ENCODE measurements at places on chromosomes 2 and 18.
A peak's percentile ranks its signal among the peaks of the same experiment; 100 is the strongest.

DNA sequence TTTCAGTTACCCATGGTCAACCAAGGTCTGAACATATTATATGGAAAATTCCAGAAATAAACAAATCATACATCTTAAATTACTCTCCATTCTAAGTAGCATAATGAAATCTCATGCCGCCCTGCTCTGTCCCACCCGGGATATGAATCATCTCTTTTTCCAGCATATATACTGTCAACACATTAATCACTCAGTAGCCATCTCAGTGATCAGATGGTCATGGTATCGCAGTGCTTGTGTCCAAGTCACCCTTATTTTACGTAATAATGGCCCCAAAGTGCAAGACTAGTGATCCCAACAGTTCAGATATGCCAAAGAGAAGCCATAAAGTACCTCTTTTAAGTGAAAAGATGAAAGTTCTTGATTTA, 43.8 kb downstream of the OSBPL6 start:
- no peak for DNase-seq

GRCh38 chr2:169095621-169096105, 26.3 kb downstream of the DHRS9 start:
- DNase-seq: no peak

GRCh38 chr2:133418021-133418420, 150.2 kb downstream of the NCKAP5 start:
- DNase-seq: no peak

- DNase-seq: no peak
These were observed 15.0 kb upstream of the CPS1 start for GRCh38 chr2:210541290-210541902.

DNA sequence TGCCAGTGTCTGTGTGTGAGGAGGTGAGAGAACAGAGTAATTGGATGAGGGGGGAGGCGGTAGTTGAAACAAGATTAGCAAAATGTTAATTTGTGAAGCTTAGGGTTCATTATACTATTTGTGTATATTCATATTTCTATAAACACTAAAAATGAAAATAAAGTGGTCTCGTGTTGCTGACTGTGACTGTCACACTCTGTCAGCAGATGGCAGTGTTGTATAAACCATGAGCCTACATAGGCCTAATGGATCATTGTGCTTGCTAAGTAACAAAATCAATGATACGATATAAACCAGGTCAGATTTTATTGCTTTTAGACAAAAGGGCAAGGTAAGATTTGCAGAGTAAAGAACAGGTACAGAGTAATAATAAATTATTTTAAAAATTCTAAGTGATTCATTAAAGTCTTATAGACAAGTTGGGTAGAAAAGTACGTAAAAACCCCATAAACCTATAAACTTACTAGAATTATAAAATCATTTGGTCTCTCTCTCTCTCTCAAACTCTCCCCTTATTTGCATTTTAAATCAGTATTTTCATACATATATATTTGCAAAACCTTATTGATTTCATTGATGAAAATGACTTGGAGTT, 182.7 kb downstream of the RPIA start:
- DNase-seq: peak; percentile 18

GRCh38 chr2:37377187-37377532, 32.7 kb downstream of the QPCT start:
- DNase-seq: peak; percentile 48

GRCh38 chr2:99748344-99748743, 258.5 kb upstream of the REV1 start:
- DNase-seq: no peak

DNA sequence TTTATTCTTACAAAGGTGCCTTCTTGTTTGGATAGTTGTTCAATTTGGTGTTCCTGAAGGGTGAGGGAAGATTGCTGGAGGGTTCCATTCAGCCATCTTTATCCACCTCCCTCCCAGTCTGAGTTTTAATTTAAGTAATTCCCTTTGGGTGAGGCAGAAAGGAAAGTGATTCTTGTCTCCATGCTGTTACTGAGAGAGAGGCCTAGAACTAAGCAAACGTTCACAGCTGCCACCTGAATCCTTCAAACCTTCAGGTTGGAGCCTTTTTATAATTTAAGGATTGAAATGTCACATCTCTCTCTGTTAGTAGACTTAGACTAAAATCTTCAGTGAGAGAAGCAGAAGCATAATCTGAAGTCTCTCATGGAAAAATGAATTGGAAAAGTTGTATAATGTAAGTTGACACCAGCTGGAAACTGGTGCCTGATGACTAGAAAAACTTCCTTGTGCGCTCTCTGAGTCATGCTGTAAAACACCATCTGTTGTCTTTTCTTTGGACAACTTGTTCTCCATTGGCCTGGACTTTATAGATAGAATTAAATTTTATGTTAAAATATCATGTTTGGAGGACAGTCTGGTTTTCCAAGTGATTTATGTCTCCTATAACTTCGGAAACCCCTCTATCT, 14.6 kb downstream of the STRADB start:
- DNase-seq: no peak

- DNase-seq: no peak
These were observed 42.5 kb downstream of the PSMA8 start for GRCh38 chr18:26176134-26176533.

DNA sequence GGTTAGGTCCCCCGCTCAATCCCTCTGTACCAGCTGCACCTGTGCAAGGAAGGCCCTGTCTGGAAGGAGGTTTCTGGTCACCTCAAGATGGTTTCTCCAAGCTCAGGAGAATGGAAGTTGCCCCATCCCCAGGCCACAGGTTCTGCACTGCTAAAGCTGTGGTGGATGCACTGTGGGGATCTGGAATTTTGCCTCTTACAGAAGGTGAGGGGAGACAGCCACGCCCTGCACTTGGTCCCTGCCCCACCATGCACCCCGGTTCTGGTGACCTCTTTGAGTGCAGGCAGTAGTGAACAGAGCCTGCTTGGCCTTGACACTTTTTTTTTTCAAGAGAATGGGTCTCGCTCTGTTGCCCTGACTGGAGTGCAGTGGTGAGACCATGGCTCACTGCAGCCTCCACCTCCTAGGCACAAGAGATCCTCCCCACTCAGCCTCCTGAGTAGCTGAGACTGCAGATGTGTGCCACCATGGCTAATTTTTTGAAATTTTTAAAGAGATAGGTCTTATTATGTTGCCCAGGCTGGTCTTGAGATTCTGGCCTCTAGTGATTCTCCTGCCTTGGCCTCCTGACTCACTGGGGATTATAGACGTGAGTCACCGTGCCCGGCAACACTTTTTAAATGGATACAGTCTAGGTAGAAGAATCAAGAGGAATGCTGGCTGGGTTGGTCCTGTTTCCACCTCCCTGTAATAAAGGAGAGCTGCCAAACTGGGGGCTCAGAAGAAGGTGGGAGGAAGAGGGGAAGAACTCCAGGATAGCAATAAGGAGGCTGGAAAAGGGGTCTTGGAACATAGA, 5.8 kb upstream of the NT5DC4 start:
- DNase-seq: no peak

- no peak for DNase-seq
These were observed 968.5 kb downstream of the BCL11A start for GRCh38 chr2:59584958-59585357.

- peak; percentile 8 for DNase-seq
These were observed 10.5 kb downstream of the PLB1 start for GRCh38 chr2:28506112-28506910.
